ENCODE measurements at places on chromosomes 5 and 9. TPM values are rescaled to one million over a fixed set of nuclear protein-coding genes. Genes with fewer than 3 reads are reported as not detected.

Gene ZNF366
- total RNA-seq, result 0.82 TPM

Gene DOK3
- 3.3 TPM for total RNA-seq

DNA sequence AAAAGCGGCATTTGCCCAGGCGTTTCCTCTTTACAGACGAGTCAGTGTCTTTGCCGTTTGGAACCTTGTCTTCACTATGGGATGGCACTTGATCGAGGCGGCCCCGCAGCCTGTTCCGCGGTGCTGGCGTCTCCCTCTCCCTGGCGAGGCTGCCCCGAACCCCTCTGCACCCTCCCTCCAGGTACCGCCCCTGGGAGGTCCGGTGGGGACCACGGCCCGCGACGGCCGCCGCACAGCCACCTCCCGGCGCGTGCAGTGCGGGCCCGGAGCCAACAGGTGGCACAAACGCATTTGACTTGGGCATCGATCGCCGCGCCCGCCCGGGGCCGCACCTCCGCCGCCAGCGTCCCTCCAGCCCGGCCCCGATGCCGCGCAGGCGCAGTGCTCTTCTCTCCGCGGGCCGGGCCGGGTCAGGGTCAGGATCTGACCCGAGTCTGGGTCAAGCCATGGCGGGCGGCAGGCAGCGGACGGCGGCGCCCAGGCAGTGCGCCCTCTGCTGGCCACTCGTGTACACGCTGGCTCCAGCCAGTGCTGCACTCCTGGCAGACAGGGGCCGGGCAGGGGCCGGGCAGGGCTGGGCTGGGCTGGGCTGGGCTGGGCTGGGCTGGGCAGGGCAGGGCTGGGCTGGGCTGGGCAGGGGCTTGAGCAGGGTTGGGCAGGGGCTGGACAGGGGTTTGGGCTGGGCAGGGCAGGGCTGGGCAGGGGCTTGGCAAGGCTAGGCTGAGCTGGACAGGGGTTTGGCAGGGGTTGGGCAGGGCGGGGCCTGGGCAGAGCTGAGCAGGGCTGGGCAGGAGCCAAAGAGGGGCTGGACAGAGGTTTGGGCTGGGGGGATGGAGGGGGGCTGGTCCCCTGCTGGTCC is 155.8 kb upstream of the IRX4 start:
- DNase-seq, result peak; percentile 84

GRCh38 chr9:127210851-127211730 is 53.5 kb upstream of the GARNL3 start:
- no peak for DNase-seq

Gene HAVCR2
- 7.3 TPM for total RNA-seq

- DNase-seq, result no peak
Observed at GRCh38 chr5:53552561-53552960, 7.9 kb upstream of the NDUFS4 start.

- DNase-seq, result no peak
Observed at GRCh38 chr9:104972242-104972866, 44.4 kb upstream of the ABCA1 start.

Gene BARX1
- total RNA-seq, result not detected

DNA sequence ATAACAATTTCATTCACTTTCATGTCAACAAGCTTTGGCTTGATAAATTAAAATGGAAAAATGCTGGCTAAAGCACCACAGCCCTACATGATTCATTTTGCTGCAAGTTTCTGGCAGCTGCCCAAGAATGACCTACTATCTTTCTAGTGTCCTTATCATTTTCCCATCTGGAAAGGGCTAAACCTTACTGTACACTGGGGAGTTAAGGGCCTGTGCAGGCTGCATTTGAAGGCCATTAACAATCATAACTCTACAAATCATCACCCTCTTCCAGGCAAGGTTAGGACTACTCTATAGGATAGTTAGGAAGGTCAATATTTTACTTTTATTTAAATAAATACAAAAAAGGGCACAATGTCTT is 579.7 kb upstream of the ZNF608 start:
- DNase-seq, result no peak

DNA sequence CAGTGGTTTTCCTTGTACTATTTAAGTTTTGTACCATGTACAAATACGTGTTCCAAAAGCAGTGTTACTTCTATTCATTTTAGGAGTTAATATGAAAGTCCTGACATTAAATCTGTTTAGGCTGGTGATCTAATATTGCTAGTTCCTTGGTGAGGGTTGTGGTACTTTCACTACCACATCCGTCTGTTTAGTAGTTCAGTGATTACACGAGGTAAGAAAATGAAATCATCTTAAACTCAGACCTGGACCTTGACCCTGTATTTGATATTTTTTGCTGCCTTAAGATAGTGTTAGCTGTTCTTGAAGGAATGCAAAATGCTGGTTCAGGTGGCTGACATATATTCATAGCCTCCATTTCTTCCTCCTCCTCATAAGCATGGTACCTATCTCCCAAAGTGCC is 50.3 kb downstream of the MTAP start:
- no peak for DNase-seq

DNA sequence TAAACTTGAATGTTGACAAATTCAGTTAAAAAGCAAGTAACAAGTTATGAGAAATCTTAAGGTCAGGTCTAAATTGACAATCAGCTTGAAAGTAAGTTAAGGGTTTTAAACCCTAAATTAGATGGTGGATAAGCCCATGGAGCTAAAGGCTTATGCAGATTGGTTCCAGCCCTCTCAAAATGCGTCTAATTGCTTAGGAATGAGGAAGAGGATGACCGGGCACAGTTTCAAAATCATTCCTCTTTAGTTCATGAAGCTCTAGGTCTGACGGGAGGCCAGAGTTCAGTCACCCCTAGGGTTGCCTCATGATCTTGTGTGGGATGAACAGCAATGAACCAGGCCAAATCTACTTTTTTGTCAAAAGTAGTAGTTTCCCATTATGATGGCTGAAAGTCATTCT is 75.4 kb downstream of the SLC38A9 start:
- no peak for DNase-seq

Gene MED27
- 11.8 TPM for total RNA-seq

DNA sequence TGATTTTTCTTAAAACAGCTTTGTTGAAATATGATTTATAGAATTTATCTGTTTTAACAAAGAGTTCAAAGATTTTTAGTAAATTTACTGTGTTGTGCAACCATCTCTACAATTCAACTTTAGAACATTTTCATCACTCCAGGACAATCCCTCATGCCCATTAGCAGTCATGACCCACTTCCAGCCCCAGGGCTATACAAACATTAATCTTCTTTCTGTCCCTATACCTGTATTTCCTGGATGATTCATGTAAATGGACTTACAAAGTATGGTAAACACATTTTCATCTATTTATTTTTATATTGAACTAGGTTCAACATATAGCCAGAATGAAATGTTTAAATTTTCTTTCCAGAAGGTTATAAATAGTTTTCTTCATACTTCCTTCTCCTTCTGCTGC is 127.8 kb upstream of the CCDC180 start:
- DNase-seq, result no peak

DNA sequence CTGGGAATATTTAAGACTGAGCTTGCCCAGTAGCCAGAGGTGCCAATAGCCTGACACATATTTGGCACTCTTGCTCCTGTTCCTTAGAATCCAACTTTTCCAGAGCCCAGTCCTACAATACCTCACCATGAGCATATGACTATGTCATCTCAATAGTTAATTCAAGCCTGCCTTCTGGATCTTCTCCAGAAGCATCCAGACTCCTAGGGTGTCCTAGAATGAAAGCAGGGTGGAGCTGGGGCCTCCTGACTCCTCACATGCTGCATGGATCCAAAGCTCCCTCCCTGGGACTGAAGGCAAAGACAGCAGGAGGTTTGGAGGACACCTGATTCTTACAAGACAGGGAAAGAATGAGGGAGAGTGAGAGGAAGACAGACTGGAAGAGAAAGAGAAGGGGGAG is 37.9 kb downstream of the SH3TC2 start:
- DNase-seq, result no peak

GRCh38 chr9:108430655-108431054 is 425.1 kb downstream of the ACTL7B start:
- DNase-seq, result no peak

Gene REEP2
- total RNA-seq, result 70.9 TPM

DNA sequence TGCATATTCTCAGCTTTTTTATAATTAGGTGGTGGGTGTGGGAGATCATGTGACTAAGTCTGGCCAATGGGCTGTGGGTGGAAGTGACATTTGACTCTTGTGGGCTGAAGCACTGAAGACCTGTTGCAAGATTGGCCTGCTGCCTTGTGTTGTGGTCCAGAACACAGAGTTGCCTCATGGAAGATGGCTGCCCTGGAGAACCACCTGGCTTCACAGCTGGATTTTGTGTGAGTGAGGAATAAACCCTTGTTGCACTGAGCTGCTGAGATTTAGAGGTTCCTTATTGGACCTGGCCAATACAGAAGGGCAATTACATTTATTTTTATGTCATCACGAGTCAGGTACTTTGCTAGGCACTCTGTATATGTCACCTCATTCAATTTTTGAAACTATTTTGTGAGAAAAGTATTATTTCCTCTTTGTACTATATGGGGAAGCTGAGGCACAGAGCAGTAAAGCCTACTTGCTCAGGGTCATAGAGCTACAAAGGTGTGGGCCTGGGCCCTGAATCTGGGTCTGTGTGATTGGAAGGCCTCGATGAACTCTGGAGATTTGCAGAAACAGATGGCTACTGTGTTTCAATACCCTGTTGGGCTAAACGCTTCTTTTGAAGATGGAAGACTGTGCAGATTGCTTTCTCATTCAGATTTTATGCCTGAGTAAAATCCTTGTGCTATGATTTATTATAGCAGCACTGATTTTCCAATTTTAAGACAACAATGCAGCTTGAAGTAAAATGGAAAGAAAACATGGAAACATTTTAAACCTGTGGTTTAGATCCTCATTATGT is 71.2 kb upstream of the TBC1D2 start:
- no peak for DNase-seq

Gene PCAT7
- not detected for total RNA-seq

GRCh38 chr5:164680812-164681520 is 1175.5 kb downstream of the MAT2B start:
- no peak for DNase-seq

Gene CARTPT
- 2.9 TPM for total RNA-seq

GRCh38 chr9:70389621-70390266 is 24.7 kb downstream of the KLF9 start:
- DNase-seq, result no peak

- no peak for DNase-seq
Observed at GRCh38 chr5:97136475-97136874, 5.9 kb downstream of the LIX1 start.

DNA sequence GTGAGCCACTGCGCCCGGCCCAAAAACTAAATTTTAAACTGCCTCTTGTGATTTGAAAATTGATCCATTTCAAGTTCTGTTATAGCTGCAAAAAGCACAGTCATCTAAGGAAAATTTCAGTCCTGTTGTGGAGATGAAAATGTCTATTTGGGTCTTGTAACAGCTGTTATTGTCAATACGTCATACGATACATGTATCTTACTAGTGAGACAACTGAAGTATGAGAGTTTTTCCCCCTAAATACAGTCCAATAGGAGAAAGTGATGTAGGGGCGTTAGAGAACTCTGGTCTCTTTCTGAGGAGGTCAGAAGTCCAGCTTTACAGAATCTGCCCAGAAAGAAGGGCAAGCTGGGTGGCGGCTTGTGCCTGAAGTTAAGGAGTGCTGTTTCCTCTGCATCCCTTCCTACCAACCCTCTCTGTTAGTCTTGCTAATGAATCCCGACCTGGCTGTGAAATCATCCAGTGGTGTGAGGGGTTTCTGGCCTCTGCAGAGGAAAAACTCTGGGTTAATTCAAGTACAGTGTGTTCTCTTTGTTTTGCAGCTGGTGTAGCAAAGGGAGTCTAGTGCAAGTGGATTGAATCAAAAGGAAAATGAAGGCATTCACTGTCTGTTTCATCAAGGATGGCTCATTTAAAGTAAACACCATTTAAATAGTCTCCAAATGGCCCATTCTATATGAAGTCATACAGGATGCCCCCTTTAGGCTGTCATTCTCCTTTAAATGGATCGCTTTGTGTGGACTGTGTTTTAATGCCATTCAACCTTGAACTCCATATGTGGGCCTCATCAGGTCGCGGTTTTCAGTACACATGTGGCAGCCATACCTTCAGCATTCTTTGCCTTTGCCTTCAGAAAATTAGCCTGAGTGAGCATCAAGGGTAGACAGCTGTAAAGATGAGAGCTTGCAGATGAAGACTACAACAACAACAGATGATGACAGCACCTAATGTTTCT is 59.0 kb downstream of the AOPEP start:
- DNase-seq, result no peak

GRCh38 chr5:42605490-42605889 is 151.1 kb upstream of the CCDC152 start:
- DNase-seq, result no peak

Gene DOCK8
- 2.4 TPM for total RNA-seq

DNA sequence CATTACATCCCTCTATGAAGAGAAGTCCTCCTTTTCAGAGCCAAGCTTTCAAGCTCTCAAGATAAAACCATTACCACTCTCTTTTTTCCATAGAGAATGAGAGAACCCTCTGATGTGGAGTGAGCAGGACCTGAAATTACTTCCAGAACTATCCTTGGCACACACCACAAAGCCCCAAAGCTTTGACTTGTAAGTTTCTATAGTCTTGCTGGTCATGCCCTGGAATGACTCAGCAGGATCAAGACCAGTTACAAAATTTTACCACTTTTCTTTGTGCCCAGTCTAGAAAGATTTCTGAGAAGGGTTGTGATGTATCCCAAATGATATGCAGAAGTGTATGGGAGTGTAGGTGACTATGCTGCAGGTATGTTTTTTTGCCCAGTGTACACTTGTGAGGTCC is 760.6 kb downstream of the TLE1 start:
- no peak for DNase-seq

DNA sequence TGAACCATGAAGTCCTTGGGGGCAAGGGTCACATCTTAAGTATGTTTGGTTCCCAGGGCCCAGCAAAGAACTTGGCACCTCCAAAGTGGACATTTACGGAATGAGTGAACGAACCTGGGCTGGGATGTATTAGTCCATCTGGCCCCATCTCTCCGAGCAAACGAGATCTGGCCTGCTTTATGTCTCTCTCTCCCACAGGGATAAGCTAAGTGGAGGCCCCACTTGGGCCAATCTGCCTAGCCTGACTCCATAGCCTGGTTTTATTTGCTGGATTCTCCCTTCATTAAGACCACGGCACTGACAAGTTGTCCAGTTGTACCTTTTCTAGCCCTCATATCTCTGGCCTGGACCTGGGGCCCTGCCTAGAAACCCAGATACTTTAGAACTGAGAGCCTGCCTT is 2.1 kb downstream of the TTLL11 start:
- DNase-seq, result no peak

GRCh38 chr9:106179191-106179590 is 484.9 kb downstream of the TMEM38B start:
- no peak for DNase-seq

DNA sequence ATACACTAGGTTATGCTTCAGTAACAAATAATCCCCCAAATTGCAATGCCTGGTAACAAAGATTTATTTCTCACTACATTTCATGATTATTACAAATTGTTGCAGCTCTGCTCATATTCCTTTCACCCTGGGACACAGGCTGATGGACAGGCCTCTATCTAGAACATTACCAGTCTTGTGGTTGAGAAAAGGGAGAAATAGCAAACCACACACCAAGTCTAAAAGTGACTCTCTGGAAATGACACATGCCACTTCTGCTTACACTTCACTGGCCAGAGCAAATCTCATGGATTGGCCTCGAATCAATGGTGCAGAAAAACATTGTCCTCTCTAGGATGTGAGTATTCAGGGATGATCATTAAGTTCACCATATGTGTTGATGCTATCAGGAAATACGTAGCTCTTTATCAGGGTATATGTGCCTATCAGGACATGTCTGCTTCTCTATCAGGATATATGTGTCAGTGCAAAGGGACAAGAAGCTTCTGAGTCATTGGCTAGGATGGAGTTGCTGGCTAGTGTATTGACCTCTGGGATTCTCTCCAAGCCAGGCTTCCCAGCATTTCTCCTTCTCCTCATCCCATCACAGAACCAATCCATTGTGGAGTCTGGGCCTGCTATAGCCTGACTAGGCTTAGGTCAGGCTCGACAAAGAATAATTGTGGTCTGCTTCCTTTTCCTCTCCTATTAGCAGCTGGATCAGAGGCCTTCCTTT is 91.1 kb upstream of the CEP78 start:
- no peak for DNase-seq
